CD8-positive, alpha-beta memory T cell (primary cell): ENCODE measurements at places on chromosomes 3 and 15. TPM values are rescaled to one million over a fixed set of nuclear protein-coding genes. Genes with fewer than 3 reads are reported as not detected.
A peak's percentile ranks its signal among the peaks of the same experiment; 100 is the strongest.

Gene FAM227B
- 4.9 TPM for total RNA-seq

Gene FBXW12
- total RNA-seq, result not detected

Gene DOCK3
- 2.0 TPM for total RNA-seq

Gene SERP1
- 135 TPM for total RNA-seq

Gene CCR2
- 0.74 TPM for total RNA-seq

DNA sequence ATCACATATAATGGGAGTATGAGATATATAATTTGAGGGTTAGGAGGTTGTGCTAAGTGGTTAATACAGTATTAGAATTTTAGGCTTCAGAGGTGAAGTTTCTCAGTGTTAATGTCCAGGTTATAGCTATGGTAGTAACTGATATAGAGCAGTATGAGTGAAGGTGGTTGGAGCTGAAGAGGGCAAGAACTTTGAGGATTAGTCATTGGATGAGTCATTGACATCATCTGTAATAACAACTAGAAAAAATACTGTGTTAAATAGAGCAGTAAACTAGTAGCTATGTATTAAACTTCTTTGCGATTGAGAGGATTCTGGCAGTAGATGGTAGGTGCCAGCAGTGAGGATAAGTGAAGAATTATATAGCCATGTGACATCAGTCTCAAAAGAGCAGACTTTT is 47.5 kb upstream of the EIF3J start:
- H3K27ac ChIP-seq, result no peak overlapping the region
- no peak overlapping the region for H3K4me3 ChIP-seq
- H3K36me3 ChIP-seq, result peaks cover 22% of the 10 kb centered on the region
- H3K27me3 ChIP-seq, result no peaks in the 10 kb centered on the region
- H3K4me1 ChIP-seq, result no peaks in the 10 kb centered on the region

DNA sequence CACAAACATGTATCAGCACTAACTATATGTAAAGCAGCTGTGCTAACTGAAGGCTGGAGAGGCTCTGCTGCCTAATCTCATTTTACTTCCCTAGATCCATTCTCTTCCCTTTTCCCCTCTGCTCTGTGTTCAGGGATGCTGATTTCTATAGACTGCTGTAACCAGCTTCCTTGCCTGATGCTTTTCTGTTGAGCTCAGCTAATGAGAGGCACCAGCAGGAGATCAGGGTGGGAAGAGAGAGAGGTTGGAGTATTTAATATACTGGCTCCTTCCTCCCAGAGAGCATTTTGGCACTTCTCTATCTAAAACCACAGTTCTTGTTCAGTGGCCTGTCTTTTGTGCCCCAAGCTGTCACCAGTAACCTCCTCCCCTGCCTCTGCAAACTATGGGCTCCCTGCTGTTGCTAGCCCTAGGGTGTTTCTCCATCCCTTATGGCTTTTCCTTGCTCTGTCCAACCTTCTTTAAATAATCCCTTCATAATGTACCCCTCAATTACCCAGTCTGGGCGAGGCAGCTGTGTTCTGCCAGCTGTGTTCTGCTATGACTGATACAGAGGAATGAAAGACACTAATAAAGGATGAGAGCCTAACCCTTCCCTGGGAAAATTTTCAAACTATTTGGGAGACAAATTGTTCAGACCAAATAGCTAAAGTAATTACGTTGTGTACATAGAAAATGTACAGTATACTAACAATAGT is 69.5 kb downstream of the CADPS start:
- H3K4me1 ChIP-seq, result no peaks in the 10 kb centered on the region
- H3K36me3 ChIP-seq, result no peaks in the 10 kb centered on the region
- DNase-seq, result no peak
- H3K27me3 ChIP-seq, result no peaks in the 10 kb centered on the region
- no peak overlapping the region for H3K4me3 ChIP-seq

- no peak for DNase-seq
- H3K27ac ChIP-seq, result no peak overlapping the region
These were observed 767.7 kb upstream of the CFAP20DC start for GRCh38 chr3:59817511-59817910.

GRCh38 chr3:45103753-45104714 is 42.1 kb downstream of the CDCP1 start:
- peak overlapping the region; percentile 51 for H3K27ac ChIP-seq
- H3K4me3 ChIP-seq, result no peak overlapping the region
- H3K36me3 ChIP-seq, result no peaks in the 10 kb centered on the region

DNA sequence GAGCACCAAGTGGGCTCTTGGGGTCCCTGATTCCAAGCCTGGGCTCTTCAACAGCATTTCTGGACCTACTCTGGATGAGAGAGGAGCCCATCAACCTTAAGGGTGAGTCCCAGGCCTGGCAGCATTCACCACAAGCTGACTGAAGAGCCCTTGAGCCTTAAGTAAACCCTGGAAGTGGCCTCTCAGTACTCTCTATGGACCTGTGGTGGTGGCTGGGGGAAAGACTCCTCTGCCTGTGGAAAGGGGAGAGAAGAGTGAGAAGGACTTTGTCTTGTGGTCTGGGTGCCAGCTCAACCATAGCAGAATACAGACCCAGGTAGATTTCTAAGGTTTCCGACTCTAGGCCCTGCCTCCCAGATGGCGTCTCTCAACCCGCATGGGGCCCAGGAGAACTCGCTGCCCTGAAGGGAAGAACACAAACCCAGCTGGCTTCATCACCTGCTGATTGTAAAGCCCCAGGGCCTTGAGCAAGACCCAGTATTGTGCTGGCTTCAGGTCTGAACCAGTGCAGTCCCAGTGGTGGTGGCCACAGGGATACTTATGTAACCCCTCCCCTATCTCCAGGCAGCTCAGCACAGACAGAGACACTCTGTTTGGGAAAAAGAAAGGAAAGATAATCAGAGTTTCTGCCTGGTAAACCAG is 71.4 kb downstream of the TFDP2 start:
- no peak overlapping the region for H3K27ac ChIP-seq
- H3K4me1 ChIP-seq, result no peaks in the 10 kb centered on the region
- no peaks in the 10 kb centered on the region for H3K36me3 ChIP-seq
- no peak overlapping the region for H3K4me3 ChIP-seq
- H3K27me3 ChIP-seq, result no peaks in the 10 kb centered on the region

GRCh38 chr3:184320104-184320445 is 5.7 kb downstream of the EIF4G1 start:
- peaks cover 22% of the 10 kb centered on the region for H3K4me1 ChIP-seq
- no peak overlapping the region for H3K27ac ChIP-seq
- no peaks in the 10 kb centered on the region for H3K27me3 ChIP-seq
- peaks cover 56% of the 10 kb centered on the region for H3K36me3 ChIP-seq
- H3K4me3 ChIP-seq, result no peak overlapping the region

DNA sequence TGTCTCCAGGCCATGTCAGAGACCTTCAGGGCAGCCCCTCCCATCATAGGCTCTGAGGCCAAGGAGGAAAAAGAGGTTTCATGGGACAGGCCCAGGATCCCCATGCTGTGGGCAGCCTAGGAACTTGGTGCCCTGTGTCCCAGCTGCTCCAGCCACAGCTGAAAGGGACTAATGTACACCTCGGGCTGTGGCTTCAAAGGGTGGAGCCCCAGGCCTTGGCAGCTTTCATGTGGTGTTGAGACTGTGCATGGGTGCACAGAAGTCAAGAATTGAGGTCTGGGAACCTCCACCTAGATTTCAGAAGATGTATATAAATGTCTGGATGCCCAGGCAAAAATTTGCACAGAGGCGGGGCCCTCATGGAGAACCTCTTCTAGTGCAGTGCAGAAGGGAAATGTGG is 6.6 kb upstream of the SSR3 start:
- no peak overlapping the region for H3K27ac ChIP-seq
- DNase-seq, result no peak
- no peaks in the 10 kb centered on the region for H3K27me3 ChIP-seq

- no peak overlapping the region for H3K27ac ChIP-seq
- DNase-seq, result no peak
- no peaks in the 10 kb centered on the region for H3K27me3 ChIP-seq
- no peak overlapping the region for H3K4me3 ChIP-seq
- H3K4me1 ChIP-seq, result peaks cover 19% of the 10 kb centered on the region
These were observed 28.8 kb downstream of the LYSMD4 start for GRCh38 chr15:99704444-99704838.

DNA sequence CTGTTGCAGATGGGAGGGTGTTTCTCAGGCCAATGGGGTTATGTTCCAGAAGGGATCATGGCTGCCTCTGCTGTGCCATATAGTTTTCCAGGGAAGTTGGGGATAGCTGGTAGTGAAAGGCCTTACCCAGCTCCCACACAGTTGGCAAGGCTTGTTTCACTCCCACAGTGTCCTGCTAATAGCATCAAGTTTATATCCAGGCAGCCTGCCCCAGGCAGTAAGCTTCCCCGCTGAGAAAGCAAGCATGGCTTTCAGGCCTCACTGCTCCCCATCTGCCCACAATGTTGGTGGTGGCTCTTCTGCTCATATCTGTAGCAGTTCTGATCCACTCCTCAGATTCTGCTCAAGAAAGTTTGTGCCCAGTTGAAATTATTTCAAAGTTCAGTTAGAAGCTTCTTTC is 50.9 kb upstream of the DCBLD2 start:
- H3K36me3 ChIP-seq, result no peaks in the 10 kb centered on the region
- H3K27ac ChIP-seq, result no peak overlapping the region
- DNase-seq, result no peak

DNA sequence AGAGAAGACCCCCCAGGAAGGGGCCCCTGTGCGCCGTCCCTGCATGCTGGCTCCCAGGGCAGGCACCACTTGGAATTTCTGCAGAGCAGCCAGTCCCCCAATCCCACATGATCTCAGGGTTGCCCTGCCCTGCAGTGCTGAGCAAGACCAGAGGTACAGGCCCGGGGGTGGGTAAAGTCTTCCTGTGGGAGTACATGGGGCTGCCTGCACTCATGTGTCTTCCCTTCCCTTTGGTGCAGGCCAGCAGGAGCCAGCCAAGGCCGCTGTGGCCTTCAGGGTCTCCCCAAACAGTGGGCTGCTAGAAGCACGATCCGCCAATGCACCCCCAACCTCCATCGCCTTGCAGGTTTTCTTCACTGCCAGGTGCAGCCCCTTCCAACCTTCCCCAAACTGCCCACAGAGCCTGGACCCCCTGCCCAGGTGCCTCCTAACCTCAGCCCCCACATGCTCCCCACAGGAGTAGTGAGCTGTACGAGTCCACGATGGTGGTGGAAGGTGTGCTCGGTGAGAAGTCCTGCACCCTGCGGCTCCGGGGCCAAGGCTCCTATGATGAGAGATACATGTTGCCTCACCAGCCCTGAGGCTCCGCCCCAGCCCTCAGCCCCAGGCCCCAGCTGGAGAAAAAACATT is 15.0 kb downstream of the ACAA1 start:
- no peak overlapping the region for H3K4me3 ChIP-seq
- no peak for DNase-seq
- H3K27me3 ChIP-seq, result no peaks in the 10 kb centered on the region
- peaks cover 30% of the 10 kb centered on the region for H3K36me3 ChIP-seq
- no peaks in the 10 kb centered on the region for H3K4me1 ChIP-seq
- H3K27ac ChIP-seq, result no peak overlapping the region
